ENCODE measurements at places on chromosomes 4 and X. TPM values are rescaled to one million over a fixed set of nuclear protein-coding genes. Genes with fewer than 3 reads are reported as not detected.

DNA sequence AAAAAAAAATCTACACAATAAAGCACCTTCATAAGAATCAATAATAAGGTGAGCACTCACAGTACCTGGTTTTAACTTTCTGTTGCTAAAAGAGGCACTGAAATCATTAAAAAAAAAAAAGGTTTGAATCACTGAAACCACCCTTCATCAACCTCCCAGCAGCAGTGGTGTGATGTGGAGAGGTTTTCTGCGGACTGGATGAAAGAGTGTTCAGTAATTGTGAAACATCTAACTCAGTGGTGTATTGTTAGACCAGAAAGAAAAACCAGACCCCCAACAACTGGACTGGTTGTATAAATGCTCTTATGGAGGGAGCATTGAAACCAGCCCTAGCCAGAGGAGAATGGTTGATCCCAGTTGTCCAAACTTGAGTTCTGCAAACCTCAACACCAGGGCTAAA, 63.2 kb downstream of the SPIN3 start:
- no peak for DNase-seq

DNA sequence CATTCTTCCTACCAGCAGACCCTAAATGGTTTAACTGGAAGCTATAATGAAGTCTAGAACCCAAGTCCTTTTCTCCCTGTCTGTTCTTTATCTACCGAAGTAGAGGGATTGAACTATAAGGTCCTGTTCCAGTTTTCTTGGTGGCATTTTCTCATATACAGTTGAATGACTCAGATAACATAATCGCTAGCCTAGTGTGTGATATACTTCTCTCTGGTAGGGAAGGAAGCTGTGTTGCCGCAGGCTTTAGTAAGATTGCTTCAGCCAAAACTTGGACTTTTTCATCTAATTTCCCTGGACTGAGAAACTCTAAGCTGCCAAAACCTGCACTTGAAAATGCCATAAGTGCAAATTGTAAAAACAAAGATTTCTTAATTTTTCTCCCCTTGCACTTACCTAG, 123.4 kb downstream of the NWD2 start:
- no peak for DNase-seq

- DNase-seq = no peak
These were observed 132.8 kb downstream of the MAB21L2 start for GRCh38 chr4:150714462-150715438.

DNA sequence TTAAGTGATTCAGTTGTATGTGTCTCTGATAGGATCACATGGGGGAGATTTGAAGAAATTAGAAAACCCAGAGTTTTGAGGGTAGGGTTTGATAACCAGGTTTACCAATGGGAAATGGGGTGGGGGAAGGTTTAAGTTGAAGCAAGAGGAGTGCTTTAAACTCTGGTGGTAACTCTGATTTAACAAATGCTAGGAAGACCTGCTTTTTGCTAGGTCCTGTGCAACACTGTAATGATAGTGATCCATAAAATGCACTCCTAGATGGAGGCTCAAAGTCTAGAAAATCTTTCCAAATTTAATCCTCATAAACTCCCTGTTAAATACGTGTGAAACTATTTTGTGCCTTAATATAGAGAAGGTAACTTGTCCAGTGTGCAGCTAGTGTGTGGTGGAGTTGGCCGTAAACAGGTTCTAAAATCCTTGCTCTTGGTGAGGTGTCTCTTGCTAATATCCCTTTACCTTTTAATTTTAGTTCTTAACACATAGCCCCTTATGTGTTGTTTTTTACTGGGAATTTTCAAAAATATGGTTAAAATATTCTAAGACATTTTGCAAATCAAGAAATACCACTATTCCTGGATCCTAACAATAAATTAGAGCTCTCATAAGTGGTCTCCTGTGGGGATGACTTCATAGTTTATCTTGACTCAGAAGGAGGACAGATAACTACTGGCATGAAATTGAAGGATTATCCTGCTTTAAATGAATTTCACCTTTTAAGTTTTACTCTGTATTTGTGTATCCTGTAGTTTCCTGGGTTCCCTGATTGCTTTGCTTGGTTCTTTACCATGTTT, 4.1 kb downstream of the RPL34 start:
- no peak for DNase-seq

GRCh38 chrX:85611926-85612325, 232.5 kb upstream of the POF1B start:
- no peak for DNase-seq

FAM184B gene
- total RNA-seq = not detected

SPANXC gene
- total RNA-seq = not detected

DNA sequence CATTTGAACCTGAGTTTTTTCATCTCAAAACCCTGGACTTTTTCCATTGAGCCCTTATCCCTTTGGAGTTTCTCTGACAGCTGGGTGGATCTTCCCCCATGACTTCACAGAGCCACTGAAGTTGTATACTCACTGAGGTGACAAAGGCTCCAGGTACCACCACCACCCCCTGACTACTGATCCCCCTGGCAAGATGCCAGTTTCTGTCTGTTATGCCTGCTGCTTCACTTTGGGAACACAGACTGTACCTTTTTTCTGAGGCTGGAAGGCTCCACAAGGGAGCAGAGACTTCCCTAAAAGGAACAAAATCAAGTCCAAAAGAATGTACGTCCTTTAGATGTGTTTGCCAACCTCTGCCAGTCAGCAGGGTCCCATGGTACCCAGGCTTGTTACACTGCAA, 160.3 kb upstream of the JADE1 start:
- DNase-seq = no peak

GRCh38 chr4:33850371-33850902, 2393.9 kb downstream of the ARAP2 start:
- no peak for DNase-seq

- DNase-seq = no peak
These were observed 11.0 kb upstream of the FGF5 start for GRCh38 chr4:80255329-80256095.

Data from stomach (tissue), 19 donors.